ENCODE measurements at places on chromosomes 5 and 9. TPM values are rescaled to one million over a fixed set of nuclear protein-coding genes. Genes with fewer than 3 reads are reported as not detected.

ACTBL2 gene
- under 0.01 TPM for total RNA-seq

GRCh38 chr5:102886586-102886985, 131.5 kb downstream of the PAM start:
- DNase-seq = no peak

DNA sequence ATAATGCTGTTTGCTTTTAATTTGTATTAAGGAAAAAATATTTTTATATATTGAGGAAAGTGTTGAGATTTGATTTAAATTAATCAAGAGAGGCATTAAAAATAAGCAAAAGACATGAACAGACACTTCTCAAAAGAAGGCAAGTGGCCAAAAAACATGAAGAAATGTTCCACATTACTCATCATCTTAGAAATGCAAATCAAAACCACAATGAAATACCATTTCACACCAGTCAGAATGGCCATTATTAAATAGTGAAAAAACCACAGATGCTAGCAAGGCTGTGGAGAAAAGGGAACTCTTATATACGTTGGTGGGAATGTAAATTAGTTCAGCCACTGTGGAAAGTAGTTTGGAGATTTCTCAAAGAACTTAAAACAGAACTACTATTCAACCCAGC, 45.9 kb downstream of the RANBP17 start:
- DNase-seq = peak; percentile 90

DNA sequence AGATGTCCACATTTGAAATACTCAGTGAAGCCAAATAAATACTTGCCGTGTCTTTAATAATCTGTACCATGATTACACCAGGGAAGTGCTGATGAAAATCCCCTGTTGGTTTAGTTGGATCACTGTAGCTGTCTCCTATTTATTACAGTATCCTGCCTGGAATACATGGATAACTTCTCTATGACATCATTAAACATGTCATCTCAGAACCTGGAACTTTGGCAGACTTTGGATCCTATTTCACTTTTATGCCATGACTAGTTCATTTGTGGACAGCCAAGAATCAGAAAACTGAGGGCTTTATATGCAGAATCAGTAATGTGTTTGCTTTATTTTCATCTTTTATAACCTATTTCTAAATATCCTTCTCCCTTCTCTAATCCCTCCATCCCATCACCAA, at the start of gene TXNDC8:
Gene TXNDC8, minus strand, starts transcription at position 137 of the 400 bp plus-strand sequence.
- DNase-seq = no peak

SIT1 gene
- not detected for total RNA-seq

- DNase-seq = peak; percentile 82
These were observed 46.9 kb downstream of the RAB14 start for GRCh38 chr9:121154782-121155181.

DNA sequence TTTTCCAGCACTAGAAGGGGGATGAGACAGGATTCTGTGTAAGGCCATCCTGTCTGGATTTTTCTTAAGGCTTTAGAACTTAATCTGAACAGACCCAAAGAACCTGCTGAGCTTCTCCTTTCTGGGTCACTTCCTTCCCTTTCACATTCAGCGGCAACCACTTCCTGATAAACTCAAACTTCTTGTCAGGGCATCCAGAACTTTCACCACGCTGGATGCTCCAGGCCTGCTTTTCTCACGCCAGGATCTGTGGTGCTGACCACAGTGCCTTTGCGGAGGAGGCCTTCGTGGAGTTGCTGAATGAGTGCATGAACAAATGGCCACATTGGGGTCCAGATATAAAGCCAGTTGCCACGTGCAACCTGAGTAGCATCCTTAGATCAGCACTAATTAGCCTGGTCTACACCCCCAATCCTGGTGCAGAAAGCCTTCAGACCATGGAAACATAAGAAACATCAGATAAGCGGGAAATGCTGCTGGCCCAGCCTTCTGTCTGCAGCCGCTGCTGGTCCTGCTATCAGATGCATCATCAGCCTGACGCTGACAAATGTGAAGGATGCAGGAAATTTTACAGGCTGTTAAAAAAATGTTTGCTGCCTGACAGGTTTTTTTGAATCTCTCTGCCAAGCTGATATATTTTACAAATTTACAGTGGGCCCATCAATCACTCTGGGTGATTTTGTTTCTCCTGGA, 75.3 kb upstream of the BARHL1 start:
- DNase-seq = no peak
